Astrocyte (in vitro differentiated cells and primary cell): ENCODE measurements at places on chromosomes 6 and 20. TPM values are rescaled to one million over a fixed set of nuclear protein-coding genes. Genes with fewer than 3 reads are reported as not detected.

DNA sequence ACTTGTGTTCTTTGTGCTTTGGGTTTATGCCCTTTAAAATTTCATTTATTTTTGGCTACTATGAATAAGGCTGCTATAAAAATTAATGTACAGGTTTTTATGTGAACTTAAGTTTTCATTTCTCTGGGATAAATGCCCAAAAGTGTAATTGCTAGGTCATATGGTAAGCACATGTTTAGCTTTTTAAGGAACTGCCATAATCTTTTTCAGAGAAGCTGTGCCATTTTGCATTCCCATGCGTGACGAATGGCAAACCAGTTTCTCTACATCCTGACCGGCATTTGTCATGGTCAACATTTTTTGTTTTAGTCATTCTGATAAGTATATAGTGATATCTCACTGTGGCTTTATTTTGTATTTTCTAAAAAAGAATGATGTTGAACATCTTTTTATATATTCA is 236.0 kb upstream of the SGK1 start:
- DNase-seq = peak; percentile 67

DNA sequence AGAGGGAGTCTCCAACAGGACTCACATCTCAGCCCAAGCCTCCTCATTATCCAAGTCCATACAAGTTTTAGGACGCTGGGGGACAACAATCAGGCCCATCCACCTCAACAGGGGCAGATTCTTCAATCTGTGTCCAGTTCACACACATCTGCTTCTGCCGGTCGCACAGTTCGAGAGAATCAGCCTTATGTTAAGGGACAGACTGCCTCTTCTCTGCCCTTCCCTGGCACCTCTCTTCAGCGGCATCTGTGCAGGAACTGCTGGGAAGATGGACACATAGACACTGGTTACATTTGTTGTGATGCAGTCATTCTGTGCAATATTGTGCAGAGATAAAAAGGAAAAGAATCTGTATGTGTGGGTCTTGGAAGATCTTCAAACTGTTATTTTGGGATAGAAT is 21.0 kb downstream of the ULBP1 start:
- no peak for DNase-seq

The BEND3 gene
- total RNA-seq = 3.7 and 4.4 TPM in 2 replicates

- DNase-seq = peak; percentile 15
Observed at GRCh38 chr6:25369036-25369432, 89.9 kb downstream of the CARMIL1 start.

- peak; percentile 13 for DNase-seq
Observed at GRCh38 chr6:186340-186965, 105.8 kb upstream of the DUSP22 start.

- DNase-seq = no peak
Observed at GRCh38 chr6:149898966-149899365, 1.1 kb upstream of the RAET1E start.
